T-helper 2 cell (primary cell): ENCODE measurements at places on chromosomes 13 and 19.

GRCh38 chr19:38878575-38879399 lies 712 bp upstream of the RINL start:
- DNase-seq, result peak; percentile 24

DNA sequence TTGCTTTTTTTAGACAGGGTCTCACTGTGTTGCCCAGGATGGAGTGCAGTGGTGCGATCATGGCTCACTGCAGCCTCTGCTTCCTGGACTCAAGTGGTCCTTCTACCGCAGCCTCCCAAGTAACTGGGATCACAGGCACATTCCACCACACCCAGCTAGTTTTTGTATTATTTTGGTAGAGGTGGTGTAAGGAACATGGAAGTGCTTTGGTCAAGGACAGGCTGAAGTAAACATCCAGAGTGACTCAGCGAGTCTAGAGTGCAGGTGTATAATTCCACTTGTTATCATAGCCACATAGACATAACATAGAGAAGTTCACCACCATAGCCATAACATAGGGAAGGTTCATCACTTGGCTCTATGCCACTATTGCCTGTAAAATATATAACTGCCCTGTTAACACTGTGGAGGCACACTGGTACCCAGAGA lies 98.6 kb downstream of the RBM26 start:
- DNase-seq, result no peak

DNA sequence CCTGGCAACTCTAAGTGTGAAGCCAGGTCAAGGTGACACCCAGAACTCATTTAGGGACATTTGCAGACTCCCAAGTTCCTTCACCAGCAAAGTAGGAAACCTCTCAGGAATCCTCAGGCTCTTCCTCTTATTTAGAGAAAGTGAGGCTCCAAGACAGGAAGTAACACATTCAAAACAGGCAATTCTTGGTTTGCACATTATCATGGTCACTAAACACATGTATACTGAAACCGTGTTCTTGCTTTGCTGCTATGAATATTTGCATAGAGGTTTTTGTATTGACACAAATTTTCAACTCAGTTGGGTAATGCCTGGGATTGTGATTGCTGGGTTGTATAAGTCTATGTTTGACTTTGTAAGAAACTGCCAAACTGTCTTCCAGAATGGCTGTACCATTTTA lies 13.2 kb upstream of the URI1 start:
- no peak for DNase-seq

GRCh38 chr19:50790922-50791467 lies 780 bp downstream of the ACP4 start:
- DNase-seq, result no peak

GRCh38 chr13:80562433-80563156 lies 221.7 kb upstream of the SPRY2 start:
- no peak for DNase-seq

DNA sequence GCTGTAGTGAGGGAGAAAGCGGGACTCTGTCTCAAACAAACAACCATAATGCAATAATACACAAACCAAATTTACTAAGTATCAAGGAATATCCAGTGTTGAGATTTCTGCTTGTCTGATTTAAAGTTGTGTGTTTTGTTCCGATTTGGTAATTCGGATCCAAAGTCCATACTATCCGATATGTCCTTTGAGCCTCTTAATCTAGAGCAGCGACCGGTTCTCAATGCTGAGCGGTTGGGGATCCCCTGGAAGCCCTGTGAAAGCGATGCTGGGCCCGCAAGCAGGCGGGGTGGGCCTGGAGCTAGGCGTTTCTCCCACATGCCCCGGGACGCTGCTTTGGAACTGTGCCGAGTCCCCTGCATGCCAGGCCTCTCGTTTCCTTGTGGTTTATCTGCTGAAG lies 20.2 kb downstream of the C19orf44 start:
- no peak for DNase-seq

GRCh38 chr13:91745967-91746366 lies 347.5 kb downstream of the GPC5 start:
- DNase-seq, result no peak

DNA sequence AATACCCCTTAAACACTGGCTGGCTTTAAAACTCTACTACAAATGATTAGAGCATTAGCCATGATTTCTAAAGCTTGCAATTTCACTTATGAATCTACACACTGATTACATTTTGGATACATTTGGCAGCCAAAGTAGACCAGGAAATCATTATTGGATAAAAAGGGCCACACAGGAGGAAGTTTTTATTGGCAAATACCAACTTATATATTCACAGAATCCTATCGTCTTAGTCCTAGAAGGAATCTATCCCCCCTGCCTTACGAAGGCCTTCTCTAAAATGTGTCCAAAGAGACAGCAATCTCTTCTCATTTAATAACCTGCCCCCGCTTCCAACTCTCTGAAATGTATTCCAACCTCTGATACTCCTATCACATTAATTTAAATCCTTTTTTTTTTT lies 52.5 kb downstream of the KLF5 start:
- no peak for DNase-seq

- DNase-seq, result no peak
Observed at GRCh38 chr13:30529085-30529834, 63.5 kb upstream of the HMGB1 start.

- no peak for DNase-seq
Observed at GRCh38 chr19:43759515-43759914, 4.8 kb upstream of the SMG9 start.

GRCh38 chr19:33393286-33394005 lies 19.9 kb downstream of the CEBPG start:
- DNase-seq, result no peak

GRCh38 chr19:6772028-6772865 lies at the start of gene VAV1:
TSS of gene VAV1 (plus strand) at chr19:6772708. CDS start at chr19:6772808, 100 bp downstream.
- DNase-seq, result peak; percentile 54

GRCh38 chr19:5062799-5063198 lies 93.9 kb downstream of the KDM4B start:
- no peak for DNase-seq

DNA sequence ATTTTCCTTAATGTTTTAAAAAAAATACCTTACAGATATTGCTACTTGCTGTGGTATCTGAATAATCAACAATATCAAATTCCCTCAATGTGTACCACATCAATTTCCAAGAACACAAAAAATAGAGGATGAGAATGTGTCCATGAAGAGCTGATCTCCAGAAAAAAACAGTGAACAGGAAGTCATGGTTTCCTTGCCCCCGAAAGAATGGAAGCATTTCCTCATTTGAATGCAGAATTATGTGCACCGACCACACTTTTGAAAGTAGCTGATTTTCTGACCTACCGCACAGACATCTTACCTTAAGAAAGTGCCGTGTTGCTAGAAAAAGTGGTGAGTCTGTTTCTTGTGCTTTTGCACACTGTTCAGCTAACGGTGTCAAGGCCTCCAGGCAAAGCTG lies 13.4 kb upstream of the EEF1AKMT1 start:
- DNase-seq, result no peak

GRCh38 chr13:112803422-112803821 lies 113.6 kb downstream of the ATP11A start:
- no peak for DNase-seq

GRCh38 chr19:48239582-48240141 lies 16.1 kb downstream of the CARD8 start:
- DNase-seq, result no peak

DNA sequence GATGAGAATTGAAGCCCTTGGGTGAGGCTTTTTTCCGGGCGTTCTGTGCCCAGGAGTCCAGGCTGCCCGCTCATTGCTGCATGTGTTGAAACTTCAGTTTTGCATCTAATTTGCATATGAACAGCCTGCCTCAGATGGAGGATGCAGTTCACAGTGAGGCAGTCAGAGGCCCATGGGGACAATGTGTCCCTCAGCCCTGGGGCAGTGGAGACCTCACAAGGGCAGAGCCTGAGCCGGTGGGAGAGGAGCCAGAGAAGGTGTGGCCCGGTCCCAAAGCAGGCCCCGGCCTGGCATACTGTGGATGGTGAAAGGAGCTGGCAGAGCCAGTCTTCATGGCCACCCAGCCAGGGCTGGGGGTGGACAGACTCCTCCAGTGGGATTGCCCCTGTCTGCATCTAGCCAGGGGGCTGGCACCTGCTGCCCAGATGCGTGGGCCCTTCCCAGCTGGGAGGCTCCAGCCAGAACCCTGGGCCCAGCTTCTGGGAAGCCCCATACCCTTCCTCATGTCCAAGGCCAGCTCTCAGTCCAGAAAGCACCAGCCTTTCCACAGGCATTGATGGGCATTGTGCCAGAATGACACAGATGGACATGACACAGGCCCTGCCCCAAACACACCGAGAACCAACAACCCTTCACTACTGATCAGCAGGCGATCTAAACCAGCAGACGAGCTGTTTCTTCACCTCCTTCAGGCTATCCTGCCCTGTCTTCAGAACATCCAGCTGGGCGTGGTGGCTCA lies 32.9 kb upstream of the KCTD15 start:
- DNase-seq, result no peak

- no peak for DNase-seq
Observed at GRCh38 chr19:39749981-39750380, 12.2 kb upstream of the CLC start.

GRCh38 chr13:98548230-98548629 lies 28.7 kb downstream of the STK24 start:
- no peak for DNase-seq

- DNase-seq, result no peak
Observed at GRCh38 chr13:95254339-95254738, 46.9 kb downstream of the ABCC4 start.

DNA sequence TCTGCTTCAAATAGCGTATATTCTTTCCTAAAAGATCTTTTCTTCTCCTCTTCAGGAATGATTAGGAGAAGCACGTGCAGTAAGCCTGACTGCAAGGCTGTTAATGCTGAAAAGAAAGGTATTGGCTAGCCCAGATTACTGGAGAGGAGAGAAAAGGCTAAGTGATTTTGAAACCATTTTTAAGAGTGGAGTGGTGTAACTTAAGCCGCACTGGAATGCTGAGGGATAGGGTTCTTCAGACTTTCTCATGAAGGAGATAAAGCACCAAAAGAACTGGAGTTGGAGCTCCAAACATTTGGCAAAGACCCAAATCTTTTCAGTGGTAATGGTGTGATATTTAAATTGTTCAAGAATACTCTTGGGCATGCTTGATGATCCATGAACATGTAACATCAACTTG lies 388.3 kb downstream of the COG6 start:
- DNase-seq, result no peak
